ENCODE measurements at places on chromosomes 1 and 21. TPM values are rescaled to one million over a fixed set of nuclear protein-coding genes. Genes with fewer than 3 reads are reported as not detected.

DNA sequence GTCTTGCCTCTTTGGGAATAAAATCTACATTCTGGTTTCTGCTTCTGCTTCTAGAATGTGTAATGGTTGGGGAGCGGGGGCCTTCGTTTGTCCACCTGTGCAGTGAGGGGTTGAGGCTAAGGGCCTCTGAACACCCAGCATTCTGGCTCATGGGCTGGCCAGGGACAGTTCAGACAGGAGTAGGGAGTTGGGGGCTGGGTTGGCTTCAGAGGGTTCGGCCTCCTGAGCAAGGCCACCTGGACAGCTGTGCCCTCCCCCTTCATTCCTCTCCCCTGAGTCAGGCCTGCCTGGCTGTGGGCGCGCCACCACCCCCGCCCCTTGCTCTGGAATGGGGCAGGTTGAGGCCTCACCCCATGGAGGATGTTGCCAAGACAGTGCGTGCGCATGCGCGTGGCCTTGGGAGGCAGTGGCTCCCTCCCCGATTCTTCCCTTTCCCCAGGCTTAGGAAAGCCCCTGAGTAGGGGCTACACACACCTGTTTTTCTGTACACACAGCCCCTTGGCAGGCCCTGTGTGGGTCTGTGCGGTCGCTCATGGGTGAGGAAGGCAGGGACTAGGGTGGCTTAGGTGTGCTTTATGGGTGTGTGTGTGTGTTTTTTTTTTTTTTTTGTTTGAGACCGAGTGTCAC is 57.0 kb downstream of the YARS1 start:
- H3K4me3 ChIP-seq: peak overlapping the region; percentile 43
- H3K36me3 ChIP-seq: no peaks in the 10 kb centered on the region
- H3K27ac ChIP-seq: peak overlapping the region; percentile 95
- H3K27me3 ChIP-seq: no peaks in the 10 kb centered on the region

The HAO2 gene
- not detected for total RNA-seq

The ACTN2 gene
- 0.42 TPM for total RNA-seq

DNA sequence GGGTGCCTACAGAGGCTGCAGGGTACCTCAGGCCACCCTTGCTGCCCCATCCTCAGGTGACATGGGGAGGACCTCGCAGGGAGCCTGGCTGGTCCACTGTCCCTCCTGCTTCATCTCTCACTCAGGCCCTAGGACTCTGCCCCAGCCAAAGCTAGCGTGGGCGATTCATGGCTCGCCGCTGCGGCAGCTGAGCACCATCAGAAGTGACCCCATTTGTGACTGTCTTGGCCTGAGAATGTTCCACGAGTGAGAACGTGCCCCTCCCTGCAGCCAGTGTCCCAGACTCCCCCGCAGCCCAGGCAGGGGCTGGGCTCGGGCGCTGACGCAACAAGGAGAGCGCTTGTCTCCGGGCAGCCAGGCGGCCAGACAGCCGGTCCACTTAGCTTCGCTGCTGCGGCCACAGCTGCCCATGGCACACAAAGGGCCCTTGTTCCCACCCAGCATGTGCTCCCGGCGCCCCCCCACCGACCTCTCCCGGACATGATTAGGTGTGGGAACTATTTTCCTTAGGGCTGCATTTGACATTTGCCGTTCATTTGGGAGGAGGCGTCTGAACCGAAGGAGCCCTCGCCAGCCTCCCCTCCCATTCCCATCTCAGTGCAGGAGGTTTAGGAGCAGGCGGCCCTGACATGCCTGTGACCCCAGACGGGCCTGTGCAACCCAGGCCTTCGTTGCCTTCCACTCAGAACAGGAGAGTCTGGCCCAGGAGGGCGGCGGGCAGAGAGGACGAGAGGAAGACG is 19.3 kb upstream of the POFUT2 start:
- H3K36me3 ChIP-seq: no peaks in the 10 kb centered on the region
- peaks cover 5% of the 10 kb centered on the region for H3K4me1 ChIP-seq
- no peaks in the 10 kb centered on the region for H3K27me3 ChIP-seq
- H3K4me3 ChIP-seq: no peak overlapping the region
